ENCODE measurements at places on chromosomes 1 and 21. TPM values are rescaled to one million over a fixed set of nuclear protein-coding genes. Genes with fewer than 3 reads are reported as not detected.
A peak's percentile ranks its signal among the peaks of the same experiment; 100 is the strongest.

Gene AKNAD1
- not detected for total RNA-seq

Gene KRTAP12-2
- not detected for total RNA-seq

DNA sequence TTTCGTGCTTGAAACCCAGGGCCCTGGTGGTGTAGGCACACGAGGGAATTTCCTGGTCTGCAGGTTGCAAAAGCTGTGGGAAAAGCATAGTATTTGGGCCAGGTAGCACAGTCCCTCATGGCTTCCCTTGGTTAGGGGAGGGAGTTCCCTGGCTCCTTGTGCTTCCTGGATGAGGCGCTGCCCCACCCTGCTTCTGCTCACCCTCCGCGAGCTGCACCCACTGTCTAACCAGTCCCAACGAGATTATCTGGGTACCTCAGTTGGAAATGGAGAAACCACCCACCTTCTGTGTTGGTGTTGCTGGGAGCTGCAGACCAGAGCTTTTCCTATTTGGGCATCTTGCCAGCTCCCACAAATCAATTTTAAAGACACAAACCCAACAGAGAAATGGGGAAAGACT lies 183.0 kb downstream of the PHTF1 start:
- H3K4me1 ChIP-seq = no peaks in the 10 kb centered on the region
- no peak overlapping the region for H3K27ac ChIP-seq
- no peak for DNase-seq
- H3K4me3 ChIP-seq = no peak overlapping the region
- H3K27me3 ChIP-seq = no peaks in the 10 kb centered on the region

Gene MX1
- 138 TPM for total RNA-seq

DNA sequence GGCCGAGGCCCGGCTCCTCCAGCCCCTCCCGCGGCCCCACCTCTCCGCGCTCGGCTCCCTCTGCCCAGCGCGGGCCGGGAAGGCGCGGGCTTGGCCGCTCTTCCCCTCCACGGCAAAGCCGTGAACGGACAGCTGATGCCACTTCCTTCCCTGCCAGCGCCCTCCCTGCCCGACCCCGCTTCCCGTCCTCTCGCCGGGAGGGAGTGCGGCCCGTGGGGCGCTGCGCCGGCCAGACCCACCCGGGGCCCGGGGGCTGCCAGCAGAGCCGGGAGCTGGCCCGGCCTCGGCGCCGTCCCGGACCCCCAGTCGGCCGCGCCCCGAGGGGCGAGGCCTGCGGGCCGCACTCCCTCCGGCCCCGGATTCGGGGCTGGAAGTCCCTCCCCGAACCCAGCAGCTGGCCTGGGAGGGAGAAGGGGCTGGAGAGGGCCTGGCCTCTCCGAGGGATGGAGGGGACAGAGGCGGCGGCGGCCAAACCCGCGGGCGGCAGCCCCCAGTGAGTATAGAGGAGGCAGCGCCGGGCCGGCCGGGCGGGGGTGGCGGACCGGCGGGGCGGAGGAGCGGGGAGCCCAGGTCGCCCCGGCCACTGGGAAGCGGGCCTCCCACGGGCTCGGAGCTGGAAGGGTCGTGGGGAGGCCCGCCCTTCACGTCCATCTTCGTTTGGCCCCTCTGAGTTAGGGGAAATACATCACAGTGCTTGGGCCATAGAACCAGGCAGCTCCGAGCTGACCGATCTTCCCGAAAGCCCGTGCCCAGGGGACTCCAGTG lies at the start of gene KIAA1614:
KIAA1614 (plus strand) TSS at position 97 of the 765 bp plus-strand sequence; CDS start at position 444, 347 bp downstream.
- no peaks in the 10 kb centered on the region for H3K36me3 ChIP-seq
- peaks cover 36% of the 10 kb centered on the region for H3K27me3 ChIP-seq
- H3K27ac ChIP-seq = no peak within 1 kb of the TSS
- H3K4me3 ChIP-seq = peak within 1 kb of the TSS; percentile 47
- H3K4me1 ChIP-seq = peaks cover 8% of the 10 kb centered on the region
- DNase-seq = no peak

DNA sequence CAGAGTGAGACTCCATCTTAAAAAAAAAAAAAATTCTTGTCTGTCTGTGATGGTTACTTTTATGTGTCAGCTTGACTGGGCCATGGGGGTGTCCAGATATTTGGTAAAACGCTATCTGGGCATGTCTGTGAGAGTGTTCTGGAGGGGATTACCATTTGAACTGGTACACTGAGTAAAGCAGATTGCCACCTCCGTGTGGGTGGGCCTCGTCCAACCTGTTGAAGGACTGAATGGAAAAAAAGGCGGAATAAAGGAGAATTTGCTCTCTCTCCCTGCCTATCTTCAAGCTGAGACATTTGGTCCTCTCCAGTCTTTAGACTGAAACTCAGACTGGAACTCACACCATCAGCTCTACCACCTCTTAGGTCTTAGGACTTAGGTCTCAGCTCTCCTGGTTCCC lies 82.8 kb downstream of the MIS18A start:
- H3K27me3 ChIP-seq = peaks cover 4% of the 10 kb centered on the region
- DNase-seq = no peak
- no peak overlapping the region for H3K4me3 ChIP-seq

- H3K4me1 ChIP-seq = no peaks in the 10 kb centered on the region
- H3K27me3 ChIP-seq = peaks cover 17% of the 10 kb centered on the region
- no peaks in the 10 kb centered on the region for H3K36me3 ChIP-seq
- H3K4me3 ChIP-seq = no peak overlapping the region
- no peak overlapping the region for H3K27ac ChIP-seq
Observed at GRCh38 chr21:26973226-26973625, 6.3 kb upstream of the ADAMTS5 start.

Gene PEX19
- 65.4 TPM for total RNA-seq

DNA sequence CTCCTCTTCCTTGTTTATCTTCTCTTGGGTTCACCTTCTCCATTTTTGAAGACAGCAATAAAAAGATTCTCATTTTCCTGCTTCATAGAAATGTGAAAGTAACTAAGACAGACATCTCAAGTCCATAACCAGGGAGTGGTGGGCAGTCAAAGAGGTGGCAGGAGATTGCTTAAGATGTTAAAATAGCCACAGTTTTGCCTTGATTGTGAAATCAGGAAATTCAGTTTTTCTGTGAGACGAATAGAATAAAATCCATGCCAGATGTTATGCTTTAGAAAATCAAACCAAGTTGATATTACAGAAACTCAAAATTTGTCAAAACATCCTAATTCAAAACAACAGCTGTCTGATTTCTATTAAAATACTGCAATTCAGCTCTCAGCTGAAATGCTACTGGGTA lies 57.2 kb downstream of the TNN start:
- no peaks in the 10 kb centered on the region for H3K4me1 ChIP-seq
- no peak overlapping the region for H3K4me3 ChIP-seq
- H3K27me3 ChIP-seq = no peaks in the 10 kb centered on the region
- no peak for DNase-seq
- no peaks in the 10 kb centered on the region for H3K36me3 ChIP-seq

DNA sequence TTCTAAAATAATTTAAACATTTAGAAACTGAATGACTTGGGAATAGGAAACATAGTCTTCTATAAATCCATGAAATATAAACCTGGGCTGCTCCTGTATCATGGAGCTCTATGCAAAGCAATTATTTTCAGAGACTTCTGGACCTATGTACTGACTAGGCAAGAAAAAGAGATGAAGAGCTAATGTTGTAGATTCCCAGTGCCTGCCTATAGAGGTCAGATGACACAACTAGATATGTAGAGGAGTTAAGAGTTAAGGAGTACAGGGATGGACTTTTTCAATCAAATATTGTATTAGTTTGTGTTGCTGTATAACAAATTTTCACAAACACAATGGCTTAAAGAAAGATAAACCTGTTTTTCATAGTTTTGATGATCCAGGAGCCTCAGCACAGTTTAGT lies 1434.5 kb downstream of the KCNT2 start:
- H3K27me3 ChIP-seq = no peaks in the 10 kb centered on the region
- no peak overlapping the region for H3K4me3 ChIP-seq
- H3K4me1 ChIP-seq = no peaks in the 10 kb centered on the region
- no peaks in the 10 kb centered on the region for H3K36me3 ChIP-seq
- no peak for DNase-seq

- H3K4me3 ChIP-seq = no peak overlapping the region
- no peaks in the 10 kb centered on the region for H3K36me3 ChIP-seq
- DNase-seq = no peak
- H3K27ac ChIP-seq = no peak overlapping the region
Observed at GRCh38 chr1:190243056-190243455, 234.6 kb downstream of the BRINP3 start.

Gene OR10J1
- total RNA-seq = not detected

Gene OR11L1
- not detected for total RNA-seq

- DNase-seq = no peak
- H3K27ac ChIP-seq = no peak overlapping the region
- H3K4me1 ChIP-seq = peaks cover 3% of the 10 kb centered on the region
- no peaks in the 10 kb centered on the region for H3K27me3 ChIP-seq
Observed at GRCh38 chr21:35163411-35163810, 114.3 kb upstream of the RUNX1 start.

GRCh38 chr1:93346421-93346993 lies 800 bp downstream of the DR1 start:
- no peaks in the 10 kb centered on the region for H3K27me3 ChIP-seq
- peak overlapping the region; percentile 83 for H3K4me3 ChIP-seq
- peak overlapping the region; percentile 96 for H3K27ac ChIP-seq
- peak; percentile 47 for DNase-seq

DNA sequence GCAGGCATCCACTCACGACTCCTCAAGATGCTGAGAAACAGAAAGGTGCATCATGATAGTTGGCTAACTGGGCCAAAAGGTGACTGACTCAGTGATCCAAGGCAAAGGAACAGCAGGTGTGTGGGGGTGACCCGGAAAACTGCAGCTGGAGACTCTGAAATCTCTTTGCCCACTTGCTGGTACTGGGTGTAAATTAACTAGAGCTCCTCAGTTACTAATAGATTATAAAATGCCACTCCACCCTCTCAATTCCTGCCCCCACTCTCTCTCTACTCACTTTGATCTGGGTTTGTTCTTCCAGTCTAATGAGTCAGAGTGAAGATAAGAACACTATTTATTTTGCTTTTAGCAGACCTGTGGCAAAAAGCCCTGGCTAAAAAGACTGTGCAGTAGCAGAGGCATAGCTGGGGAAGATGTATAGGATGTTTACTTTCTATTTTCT lies 7.2 kb upstream of the PIGC start:
- H3K27me3 ChIP-seq = no peaks in the 10 kb centered on the region
- no peaks in the 10 kb centered on the region for H3K36me3 ChIP-seq
- H3K4me3 ChIP-seq = peak overlapping the region; percentile 20
- peak; percentile 45 for DNase-seq

DNA sequence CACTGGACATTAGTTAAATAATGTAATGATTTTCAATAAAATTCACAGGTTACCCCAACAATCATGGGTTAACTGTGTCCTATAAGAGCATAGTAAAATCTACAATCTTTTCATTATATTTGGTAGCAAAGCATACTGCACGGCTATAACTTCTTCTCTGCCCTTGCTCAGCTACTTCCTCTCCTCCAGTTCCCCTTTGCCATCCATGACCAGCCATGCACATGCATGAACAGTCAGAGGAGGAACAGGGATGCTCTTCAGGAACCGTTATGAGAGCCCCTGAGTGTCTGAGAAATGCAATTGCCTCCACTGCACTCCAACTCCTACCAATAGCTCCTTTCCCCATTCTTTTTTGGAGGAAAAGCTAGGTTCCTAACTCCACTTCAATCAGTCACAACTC lies 646.7 kb downstream of the LTN1 start:
- no peaks in the 10 kb centered on the region for H3K36me3 ChIP-seq
- no peaks in the 10 kb centered on the region for H3K27me3 ChIP-seq
- no peak overlapping the region for H3K4me3 ChIP-seq
- no peak overlapping the region for H3K27ac ChIP-seq

DNA sequence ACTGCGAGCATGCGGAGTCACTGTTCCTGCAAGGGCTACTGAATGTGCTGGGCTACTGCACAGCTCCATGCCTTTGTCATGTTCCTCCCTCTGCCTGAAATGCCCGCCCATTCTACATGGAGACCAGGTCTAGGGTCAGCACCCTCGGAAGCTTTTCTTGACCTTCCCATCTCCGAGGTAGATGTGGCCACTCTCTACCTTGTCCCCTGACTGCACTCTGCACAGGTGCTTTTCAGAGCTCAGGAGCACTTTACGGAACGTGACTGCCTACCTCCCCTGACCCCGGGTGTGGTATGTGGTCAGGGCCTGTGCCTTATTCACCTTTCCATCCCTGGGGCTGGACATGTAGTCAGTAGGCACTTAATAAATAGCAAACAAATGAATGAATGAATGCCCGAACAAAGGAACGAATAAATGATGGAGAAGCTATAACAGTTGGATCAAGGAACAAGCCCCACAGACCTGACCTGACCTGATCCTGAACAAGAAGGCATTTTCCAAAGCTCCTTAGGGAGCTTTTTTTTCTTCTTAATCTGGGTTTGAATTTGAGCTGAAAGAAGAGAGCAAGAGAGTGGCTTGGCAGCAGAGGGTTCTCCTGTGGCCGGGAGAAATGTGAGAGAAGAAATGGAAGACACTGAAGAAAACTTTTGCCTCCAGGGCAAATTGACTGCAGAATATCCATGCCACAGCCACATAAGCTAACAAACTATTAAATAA lies 7.9 kb downstream of the RD3 start:
- H3K27ac ChIP-seq = no peak overlapping the region
- no peaks in the 10 kb centered on the region for H3K4me1 ChIP-seq
- no peak for DNase-seq
- H3K36me3 ChIP-seq = no peaks in the 10 kb centered on the region

DNA sequence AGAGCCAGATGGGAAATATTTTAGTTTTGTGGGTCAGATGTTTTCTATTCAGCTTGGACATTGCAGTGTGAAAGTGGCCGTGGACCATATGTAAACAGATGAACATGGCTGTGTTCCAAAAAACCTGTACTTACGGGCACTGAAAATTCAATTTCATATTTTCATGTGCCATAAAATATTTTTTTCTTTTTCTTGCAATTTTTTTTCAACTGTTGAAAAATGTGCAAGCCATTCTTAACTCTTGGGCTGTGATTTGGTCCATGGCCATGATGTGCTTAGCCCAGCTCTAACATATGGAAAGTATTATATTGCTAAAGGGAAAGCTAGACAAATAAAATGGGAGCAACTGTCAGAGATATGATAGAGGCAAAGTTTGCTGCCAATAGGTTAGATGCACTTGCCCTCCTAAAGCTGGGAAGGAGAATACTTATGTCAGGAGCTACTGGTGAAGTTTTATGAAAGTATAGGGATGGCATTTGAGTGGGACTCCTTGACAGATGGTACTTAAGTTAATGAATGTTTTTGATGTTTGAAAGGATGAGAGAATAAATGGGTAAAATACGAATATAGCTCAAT lies 240.3 kb downstream of the RYR2 start:
- no peak for DNase-seq
- no peaks in the 10 kb centered on the region for H3K27me3 ChIP-seq

DNA sequence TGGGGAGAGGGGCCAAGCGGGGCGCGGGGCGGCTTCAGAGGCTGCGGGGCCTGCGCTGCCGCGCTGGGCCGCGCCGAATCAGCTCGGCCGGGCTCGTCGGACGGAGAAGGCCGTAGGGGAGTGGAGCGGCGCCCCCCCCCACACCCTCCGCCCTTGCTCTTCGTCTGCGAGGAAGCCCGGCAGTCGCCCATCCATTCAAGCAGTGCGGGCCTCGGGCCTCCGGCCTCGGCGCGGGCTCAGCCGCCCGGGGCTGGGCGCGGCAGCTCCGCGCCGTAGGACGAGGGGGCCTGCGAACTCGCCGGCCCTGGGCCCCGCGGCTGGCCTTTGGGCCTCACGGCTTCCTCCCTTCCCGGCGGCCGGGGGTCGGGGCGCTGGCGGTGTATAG lies 564 bp downstream of the CTPS1 start:
- peaks cover 35% of the 10 kb centered on the region for H3K36me3 ChIP-seq
- H3K27me3 ChIP-seq = no peaks in the 10 kb centered on the region
- H3K4me3 ChIP-seq = peak overlapping the region; percentile 82
- H3K27ac ChIP-seq = peak overlapping the region; percentile 84
- no peak for DNase-seq

GRCh38 chr1:103901072-103901471 lies 151.4 kb downstream of the AMY1C start:
- H3K27ac ChIP-seq = no peak overlapping the region
- no peaks in the 10 kb centered on the region for H3K27me3 ChIP-seq
- DNase-seq = no peak

Gene SLAMF8
- not detected for total RNA-seq

Gene CRYAA
- total RNA-seq = not detected
